ENCODE measurements at places on chromosomes 13 and 19.

DNA sequence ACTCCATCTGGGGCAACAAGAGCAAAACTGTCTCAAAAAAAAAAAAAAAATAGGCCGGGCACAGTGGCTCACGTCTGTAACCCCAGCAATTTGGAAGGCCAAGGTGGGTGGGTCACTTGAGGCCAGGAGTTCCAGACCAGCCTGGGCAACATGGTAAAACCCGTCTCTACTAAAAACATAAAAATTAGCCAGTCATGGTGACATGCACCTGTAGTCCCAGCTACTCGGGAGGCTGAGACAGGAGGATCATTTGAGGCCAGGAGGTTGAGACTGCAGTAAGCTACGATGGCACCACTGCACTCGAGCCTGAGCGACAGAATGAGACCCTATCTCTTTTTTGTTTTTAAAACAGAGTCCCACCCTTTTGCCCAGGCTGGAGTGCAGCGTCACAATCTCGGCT, 3.9 kb downstream of the IQCN start:
- DNase-seq: no peak

DNA sequence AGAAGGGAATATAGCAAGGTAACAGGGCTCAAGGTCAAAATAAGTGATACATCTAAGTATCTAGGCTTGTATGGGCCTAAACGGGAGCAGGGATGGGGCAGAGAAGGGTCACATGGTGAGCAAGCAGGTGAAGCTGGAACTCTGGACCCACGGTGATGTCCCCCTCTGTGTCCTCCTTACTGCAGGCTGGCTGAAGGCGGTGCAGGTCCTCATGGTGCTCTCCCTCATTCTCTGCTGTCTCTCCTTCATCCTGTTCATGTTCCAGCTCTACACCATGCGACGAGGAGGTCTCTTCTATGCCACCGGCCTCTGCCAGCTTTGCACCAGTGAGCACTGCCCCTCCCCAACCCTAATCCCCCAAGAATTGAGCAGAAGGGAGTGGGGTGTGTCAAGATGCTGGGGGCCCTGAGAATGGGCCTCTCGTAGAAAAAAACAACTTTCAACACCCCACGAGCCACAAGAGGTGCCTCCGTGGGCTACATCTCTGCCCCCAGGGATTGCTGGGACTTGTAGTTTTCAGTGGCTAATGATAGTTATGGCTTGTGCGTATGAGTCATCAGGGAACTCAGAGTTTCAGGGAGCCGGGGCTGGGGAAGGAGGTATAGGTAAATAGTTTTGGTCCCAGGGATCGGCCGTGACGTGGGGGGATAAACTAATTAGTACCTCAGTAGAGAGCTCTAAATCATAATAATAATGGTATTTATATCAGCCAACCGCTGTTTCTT, 4.0 kb downstream of the EMP3 start:
- no peak for DNase-seq

DNA sequence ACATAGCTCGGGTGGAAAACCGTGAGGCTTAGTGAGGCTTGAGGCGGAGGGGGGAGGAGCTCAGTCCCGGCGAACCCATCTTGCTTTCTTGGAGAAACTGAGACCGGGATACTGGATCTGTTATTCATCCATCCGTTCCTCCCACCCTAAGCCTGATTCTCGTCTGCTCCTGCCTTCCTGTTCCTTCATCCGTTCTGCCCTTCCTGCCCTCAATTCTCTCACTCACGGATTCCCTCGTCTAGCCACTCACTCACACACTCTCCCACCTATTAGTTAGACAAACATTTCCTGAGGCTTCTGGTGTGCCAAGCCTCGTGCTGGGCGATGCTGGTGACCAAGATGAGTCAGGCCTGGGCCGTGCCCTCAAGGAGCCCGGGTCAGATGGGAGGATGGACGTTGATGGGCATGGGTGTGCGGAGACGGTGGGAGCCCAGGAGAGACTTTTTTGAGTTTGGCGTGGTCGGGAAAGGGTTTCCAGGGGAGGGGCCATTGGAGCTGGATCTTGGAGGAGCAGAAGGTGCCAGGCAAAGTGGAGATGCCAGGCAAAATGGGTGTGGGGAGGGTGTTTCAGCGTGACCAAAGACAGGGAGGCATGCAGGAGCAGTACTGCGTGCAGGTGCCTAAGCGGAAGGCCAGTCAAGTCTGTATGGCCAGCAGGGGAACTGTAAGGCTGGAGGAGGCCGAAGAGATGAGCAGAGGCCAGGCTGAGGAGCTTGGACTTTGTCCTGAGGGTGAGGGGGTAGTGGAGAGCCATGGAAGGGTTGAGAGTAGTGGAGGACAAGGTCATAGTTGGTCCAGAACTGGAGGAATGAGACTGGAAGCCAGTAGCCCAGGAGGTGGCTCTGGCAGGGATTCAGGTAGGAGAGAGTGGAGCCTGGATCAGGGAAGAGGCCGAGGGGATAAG, 7.4 kb upstream of the CNFN start:
- DNase-seq: no peak

GRCh38 chr19:53374743-53375142, 9.2 kb downstream of the ZNF525 start:
- DNase-seq: no peak

DNA sequence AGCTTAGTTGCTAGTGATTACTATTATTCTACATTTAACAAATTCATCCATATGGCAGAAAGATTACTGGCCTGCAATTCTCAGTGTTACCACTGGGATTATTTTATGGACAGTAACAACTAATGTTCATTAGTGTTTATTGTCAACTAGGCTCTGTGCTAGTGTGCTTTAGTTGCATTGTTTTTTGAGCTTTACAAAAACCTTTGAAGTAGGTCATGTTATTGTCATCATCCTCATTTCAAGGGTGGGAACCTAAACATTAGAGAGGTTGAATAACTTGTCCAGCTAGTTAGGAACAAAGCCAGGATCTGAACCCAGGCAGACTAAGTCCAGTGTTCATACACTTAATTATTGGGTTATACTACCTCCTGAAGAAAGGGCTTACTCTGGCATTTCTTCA, 27.8 kb upstream of the TDRD3 start:
- no peak for DNase-seq

GRCh38 chr19:6059988-6060599, 50.2 kb downstream of the RFX2 start:
- DNase-seq: no peak

- no peak for DNase-seq
Observed at GRCh38 chr13:43307221-43307920, 284.0 kb downstream of the DNAJC15 start.

DNA sequence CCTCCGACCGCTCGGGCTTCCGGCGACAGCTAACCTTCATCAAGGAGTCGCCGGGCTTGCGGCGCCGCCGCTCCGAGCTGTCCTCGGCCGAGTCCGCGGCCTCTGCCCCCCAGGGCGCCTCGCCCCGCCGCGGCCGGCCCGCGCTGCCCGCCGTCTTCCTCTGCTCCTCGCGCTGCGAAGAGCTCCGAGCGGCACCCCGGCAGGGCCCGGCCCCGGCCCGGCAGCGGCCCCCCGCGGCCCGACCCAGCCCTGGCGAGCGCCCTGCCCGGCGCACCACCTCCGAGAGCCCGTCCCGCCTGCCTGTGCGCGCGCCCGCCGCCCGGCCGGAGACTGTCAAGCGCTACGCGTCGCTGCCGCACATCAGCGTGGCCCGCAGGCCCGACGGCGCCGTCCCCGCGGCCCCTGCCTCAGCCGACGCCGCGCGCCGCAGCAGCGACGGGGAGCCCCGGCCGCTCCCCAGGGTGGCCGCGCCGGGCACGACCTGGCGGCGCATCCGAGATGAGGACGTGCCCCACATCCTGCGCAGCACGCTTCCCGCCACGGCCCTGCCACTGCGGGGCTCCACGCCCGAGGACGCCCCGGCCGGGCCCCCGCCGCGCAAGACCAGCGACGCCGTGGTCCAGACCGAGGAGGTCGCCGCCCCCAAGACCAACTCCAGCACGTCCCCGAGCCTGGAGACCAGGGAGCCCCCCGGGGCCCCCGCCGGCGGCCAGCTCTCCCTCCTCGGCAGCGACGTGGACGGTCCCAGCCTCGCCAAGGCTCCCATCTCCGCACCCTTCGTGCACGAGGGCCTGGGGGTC, 9.6 kb downstream of the C19orf25 start:
- no peak for DNase-seq

GRCh38 chr13:50969691-50970090, 60.1 kb downstream of the RNASEH2B start:
- DNase-seq: no peak

GRCh38 chr13:54627646-54628372, 1599.2 kb downstream of the OLFM4 start:
- peak; percentile 0 for DNase-seq

DNA sequence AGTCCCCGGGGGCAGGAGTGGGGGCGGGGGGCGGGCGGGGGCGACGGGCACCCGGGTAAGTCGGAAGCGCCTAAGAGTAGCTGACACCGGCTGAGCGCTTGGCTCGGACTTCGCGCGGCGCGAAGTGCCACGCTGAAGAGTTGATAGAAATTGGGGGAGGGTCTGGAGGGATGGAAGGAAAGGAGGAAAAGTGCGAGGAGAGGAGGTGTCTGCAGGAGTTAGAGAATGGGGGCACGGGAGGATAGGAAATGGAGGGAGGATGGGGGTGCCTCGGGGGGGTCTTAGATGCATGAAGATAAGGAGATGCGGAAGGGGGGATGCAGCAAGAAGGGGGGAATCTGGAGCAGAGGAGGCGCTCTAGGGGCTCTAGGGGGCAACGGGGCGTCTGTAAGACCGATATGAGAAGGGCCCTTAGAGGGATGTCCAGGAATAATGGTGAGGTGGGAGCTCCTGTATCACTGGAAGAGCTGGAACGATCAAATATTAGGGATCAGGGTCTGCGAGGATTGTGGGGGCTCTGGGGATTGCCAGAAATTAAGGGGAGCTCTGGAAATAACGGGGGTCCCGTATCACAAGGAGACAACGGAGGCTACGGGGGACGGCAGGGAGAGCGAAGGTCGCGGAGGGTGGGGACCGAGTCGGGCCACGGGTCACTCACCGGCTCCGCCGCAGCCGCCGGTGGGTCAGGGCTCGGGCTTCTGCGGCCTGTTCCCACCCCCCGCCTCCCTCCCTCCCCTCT, at the start of gene MYPOP:
MYPOP (minus strand) TSS at position 702 of the 739 bp plus-strand sequence. CDS start 840 bp downstream, outside the sequence.
- no peak for DNase-seq

- no peak for DNase-seq
Observed at GRCh38 chr13:74919914-74920313, 562.1 kb downstream of the TBC1D4 start.

DNA sequence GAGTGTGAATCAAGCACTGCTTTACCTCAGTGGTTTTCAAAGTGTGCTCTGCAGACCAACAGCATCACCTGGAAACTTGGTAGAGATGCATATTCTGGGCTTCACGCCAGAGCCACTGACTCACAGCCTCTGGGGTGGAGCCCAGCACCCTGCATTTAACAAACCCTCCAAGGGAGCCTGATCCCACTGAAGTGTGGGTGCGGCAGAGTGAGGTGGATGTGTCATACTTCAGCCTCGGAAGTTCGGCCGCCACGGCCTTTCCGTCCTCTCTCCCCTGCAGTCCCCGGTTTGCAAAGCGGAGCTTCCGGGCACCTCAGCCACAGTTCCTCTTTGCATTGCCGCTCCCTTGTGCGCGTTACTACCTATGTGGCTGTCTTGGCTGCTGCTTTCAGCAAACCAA, 33.3 kb upstream of the MICU2 start:
- DNase-seq: no peak

DNA sequence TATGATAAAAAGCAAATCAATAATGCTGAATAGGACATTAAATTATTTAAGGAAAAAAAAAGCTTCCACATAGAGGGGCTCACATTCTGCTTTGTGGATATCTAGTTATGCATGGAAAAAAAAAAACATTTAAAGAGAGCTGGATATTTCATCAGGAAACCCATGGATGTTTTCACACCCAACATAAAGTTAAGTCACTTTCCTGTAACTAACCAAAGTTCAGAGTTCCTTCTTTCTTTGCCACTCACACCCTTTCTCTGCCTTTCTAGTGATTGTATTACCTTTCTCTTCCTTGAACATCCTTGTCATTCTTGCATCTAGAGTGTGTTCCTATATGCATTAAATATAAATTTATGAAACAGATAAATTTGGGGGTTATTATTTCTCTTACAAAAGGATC, 47.2 kb downstream of the RFXAP start:
- no peak for DNase-seq

DNA sequence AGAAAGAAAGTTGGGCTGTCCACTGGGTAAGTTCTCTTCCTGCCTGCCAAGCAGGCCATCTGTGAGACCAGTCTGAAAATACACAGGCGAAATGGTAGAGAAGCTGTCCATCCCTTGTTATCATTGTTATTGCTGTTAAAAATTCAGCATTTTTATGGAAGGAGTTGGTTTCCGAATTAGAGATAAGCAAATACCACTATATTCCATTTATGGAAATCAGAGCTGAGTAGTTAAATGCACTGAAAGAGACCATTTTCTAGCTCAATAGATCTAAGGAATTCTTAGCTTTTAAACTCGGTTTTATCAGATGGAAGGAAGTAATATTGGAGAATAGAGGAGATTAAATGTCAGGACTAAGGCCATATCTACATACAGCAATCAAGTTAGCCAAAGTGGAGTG, 40.7 kb downstream of the MZT1 start:
- DNase-seq: no peak

DNA sequence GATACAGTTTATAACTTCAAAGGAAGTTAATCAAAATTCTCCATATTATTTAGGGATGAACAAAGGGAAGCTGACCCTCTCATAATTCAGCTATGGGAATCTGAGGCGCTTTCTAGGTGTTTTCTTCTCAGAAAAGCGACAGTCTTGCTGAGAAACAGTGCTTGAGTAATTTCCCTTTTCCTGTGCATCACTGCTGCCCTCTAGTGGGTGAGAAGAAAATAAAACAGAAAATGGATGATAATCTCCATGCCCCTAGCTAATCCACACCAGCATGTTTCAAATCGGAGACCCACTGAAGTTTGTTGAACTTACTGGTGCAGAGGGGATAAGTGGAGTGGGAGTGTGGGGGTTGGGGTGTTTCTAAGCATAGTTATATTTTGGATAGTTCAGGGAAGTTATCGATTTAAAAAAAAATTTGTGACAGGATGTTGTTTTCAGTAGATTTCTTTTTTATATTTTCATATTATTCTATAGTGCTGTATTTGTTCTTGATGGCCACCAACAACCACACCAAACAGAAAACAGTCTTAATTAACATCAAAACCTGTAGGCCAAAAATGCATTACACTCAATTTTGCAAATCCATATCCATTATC, 21.4 kb downstream of the LCP1 start:
- no peak for DNase-seq

DNA sequence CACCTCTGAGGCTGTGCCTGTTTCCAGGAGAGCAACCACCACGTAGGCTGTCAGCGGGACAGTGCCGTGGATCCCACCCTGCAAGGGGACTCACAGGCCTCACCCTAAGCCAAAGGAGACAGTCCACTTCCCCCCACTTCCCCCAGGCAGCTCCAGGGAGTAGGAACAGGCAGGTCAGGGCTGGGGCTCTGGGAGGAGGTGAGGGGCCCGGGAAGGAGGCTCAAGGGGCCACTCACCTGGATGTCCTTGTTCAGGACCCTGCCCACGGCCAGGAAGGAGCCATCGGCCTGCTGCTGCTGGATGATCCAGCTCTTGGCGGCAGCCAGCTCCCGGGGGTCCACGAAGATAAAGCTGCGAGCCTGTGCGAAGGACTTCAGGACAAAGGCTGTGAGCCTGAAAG, 25.6 kb downstream of the F2RL3 start:
- DNase-seq: no peak

GRCh38 chr19:10105509-10106099, 558 bp upstream of the PPAN start:
- DNase-seq: no peak

GRCh38 chr13:47004540-47004939, 107.7 kb upstream of the HTR2A start:
- DNase-seq: no peak

- no peak for DNase-seq
Observed at GRCh38 chr19:13768510-13768909, 4.2 kb downstream of the MRI1 start.

GRCh38 chr13:54301085-54301484, 1272.5 kb downstream of the OLFM4 start:
- DNase-seq: no peak

Measured in brain pericyte (primary cell).